H1 (cell line): ENCODE measurements at places on chromosomes 4 and X. TPM values are rescaled to one million over a fixed set of nuclear protein-coding genes. Genes with fewer than 3 reads are reported as not detected.

DNA sequence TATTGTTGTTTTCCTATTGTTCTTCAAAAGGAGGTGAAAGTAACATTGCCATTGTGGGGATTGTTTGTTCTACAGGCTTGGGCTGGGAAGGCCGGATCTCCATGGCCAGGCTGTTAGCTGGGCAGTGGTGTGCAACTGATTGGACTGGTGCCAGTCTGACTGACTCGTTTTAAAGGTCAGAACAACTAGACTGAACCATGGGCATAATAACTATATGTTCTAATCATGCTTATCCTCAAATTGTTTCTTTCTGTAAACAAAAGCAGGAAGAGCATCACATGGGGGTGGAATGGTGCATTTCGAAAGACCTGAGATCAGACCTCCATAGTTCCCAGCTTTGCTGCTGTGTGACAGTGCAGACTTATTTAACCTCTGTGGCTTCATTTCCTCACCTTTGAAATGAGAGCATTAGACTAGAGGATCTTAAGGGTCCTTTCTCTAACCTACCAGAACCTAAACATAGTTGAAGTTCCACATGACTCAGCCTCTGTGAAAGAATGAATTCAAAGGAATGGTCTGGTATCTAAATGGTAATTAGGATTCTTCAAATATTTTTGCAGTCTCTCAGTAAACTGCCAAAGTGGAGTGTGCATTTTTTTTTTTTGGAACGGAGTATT is 66.7 kb upstream of the PGRMC2 start:
- H3K27ac ChIP-seq = no peak overlapping the region
- no peak overlapping the region for H3K4me3 ChIP-seq
- DNase-seq = no peak
- no peaks in the 10 kb centered on the region for H3K27me3 ChIP-seq

DNA sequence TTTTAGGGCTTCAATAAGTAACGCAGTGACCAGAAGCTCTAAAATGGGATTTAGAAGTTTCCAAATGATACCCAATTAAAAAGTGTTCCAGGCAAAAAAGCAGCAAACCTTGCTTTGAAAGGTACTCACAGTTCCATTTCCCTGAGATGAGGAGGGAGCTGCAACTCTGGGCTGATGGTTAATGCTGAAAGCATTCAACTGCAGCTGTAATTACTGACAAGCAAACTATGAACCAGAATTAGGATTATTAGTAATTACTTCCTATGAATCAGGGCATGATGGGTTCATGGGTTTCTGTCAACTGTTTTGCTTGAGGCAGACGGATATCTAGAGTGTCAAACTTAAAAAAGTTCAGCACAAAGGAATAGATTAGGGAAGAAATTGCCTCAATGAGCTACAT is 357.4 kb downstream of the STIM2 start:
- H3K4me3 ChIP-seq = no peak overlapping the region
- H3K27ac ChIP-seq = no peak overlapping the region
- no peak for DNase-seq
- no peaks in the 10 kb centered on the region for H3K36me3 ChIP-seq

DNA sequence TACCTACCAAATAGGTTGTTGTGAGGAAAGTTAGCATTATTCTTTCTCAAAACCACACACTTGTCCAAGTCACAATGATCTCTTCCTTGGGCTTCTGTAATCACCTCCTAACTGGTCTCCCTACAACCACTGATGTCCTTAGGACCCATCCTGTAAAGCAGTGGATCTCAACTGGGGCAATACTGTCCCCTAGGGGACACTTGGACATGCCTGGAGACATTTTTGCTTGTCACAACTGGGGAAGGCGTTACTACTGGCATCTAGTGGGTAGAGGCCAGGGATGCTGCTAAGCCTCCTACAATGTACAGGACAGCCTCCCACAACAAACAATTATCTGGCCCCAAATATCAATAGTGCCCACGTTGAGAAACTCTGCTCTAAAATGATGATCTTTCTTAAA is 118.7 kb upstream of the AP1S2 start:
- H3K4me1 ChIP-seq = no peaks in the 10 kb centered on the region
- DNase-seq = peak; percentile 25
- H3K27me3 ChIP-seq = no peaks in the 10 kb centered on the region
- H3K4me3 ChIP-seq = no peak overlapping the region

GRCh38 chr4:184283659-184284335 is 66.1 kb upstream of the ENPP6 start:
- no peaks in the 10 kb centered on the region for H3K36me3 ChIP-seq
- DNase-seq = no peak
- peaks cover 2% of the 10 kb centered on the region; the same call in 1 of the 2 replicates for H3K4me1 ChIP-seq
- no peak overlapping the region for H3K4me3 ChIP-seq

DNA sequence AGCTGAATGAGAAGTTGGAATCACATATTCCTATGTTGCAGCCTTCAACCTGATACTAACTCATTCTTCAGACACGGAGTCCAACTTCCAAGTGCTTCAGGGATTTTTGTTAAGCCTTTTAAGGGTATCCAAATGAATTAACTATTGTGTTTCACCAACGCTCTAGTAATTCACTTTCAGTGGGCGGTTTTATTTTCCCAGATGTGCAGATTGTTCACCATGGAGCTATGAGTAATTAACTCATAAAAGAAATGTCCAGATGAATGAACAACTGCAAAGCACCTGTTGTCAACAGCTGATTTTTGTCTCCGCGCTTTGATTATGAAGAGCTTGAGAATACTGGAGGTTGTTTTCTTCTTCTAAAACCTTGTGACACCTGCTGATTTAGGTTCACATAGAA is 187.6 kb downstream of the CBR4 start:
- H3K27ac ChIP-seq = no peak overlapping the region
- no peaks in the 10 kb centered on the region for H3K36me3 ChIP-seq
- no peak for DNase-seq

- H3K4me1 ChIP-seq = 0 out of 2 replicates have a peak, but pooled peaks cover 2% of the 10 kb centered on the region
- no peak for DNase-seq
- no peak overlapping the region for H3K27ac ChIP-seq
- no peaks in the 10 kb centered on the region for H3K36me3 ChIP-seq
Measured at GRCh38 chr4:45931154-45931553, 192.7 kb downstream of the GABRG1 start.

DNA sequence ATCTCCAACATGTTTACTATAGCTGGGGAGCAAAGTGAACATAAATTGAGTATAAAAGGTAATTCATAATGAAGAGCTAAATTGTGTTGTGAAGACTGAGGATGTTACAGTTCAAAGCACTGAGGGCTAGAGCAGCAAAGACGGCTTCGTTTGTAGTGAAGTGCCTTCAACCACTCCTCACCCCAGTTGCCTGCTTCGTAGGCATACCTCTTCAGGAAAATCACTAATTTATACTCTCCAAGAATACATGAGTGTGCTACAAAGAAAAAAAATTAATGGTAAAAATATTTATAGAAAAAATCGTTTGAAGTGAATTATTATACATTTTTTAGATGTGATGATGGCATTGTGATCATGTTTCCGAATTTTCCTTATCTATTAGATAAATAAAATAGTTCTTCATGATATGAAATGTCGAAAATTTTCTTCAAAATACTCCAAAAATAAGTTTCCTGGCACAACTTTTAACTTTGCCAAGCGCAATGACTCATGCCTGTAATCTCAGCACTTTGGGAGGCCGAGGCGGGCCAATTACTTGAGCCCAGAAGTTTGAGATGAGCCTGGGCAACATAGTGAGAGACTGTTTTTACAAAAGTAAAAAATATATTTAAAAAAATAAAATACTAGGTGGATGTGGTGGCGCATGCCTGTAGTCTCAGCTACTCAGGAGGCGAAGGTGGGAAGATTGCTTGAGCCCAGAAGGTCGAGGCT is 41.6 kb downstream of the ZFP42 start:
- H3K4me1 ChIP-seq = no peaks in the 10 kb centered on the region
- DNase-seq = no peak
- H3K27ac ChIP-seq = no peak overlapping the region
- H3K36me3 ChIP-seq = no peaks in the 10 kb centered on the region
- H3K4me3 ChIP-seq = no peak overlapping the region

DNA sequence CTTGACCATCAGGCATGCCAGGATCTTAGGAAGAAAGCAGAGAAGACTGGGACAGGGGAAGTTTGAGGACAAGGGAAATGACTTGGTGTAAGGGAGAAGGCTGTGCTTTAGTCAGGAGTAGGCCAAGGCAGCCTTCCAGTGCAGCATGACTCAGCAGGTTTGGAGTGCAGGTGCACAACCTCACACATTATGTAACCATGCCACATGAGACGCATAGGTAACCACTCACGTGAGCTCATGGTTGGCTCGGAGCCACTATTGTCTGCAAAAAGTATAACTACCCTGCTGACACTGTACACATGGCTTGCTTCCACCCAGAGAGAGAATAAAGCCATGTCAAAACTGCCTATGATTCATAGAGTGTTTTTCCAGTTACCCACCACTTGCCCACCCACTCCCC is 715.9 kb downstream of the SMARCA1 start:
- no peak overlapping the region for H3K4me3 ChIP-seq
- no peak overlapping the region for H3K27ac ChIP-seq
- H3K4me1 ChIP-seq = no peaks in the 10 kb centered on the region
- no peaks in the 10 kb centered on the region for H3K36me3 ChIP-seq
- H3K27me3 ChIP-seq = no peaks in the 10 kb centered on the region
- DNase-seq = no peak

DNA sequence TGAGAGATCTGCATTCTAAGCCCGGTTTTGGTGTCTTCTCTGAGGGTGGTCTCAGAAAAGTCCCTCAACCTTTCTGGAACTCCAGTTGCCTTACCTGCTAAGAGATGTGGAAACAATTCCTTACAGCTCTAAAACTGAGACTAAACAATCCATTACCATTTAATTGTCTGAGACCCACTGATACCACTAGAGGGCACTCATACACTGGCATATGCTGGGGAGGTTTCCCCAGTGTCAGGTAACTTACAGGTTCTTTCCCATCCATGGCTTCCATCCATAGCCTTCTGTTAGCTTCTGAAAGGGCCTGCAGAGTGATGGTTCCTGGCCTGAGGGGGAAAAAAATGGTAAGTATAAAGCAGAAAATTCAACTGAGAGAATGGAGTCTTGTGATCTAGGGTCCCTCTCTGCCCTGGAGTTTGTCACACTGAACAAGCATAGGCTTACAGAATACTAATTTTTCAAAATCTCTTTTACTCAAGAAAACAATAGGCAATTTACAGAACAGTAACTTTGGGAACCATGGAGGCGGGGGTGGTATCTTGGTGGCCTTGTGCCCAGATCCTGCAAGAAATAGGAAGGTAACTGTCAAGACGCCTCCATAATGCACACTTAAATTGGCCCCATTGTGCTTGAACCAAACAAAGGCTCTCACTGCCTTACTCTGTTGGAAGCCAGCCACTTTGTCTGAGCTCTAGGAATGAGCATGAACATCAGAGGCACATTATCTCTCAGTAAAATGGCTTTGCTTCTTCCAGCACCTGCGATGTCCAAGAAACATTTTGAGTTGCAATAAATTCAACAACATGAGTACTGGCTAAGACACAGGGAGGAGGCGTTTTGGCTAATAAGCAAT is 236.1 kb downstream of the OPHN1 start:
- DNase-seq = peak; percentile 33
- no peaks in the 10 kb centered on the region for H3K27me3 ChIP-seq
- H3K27ac ChIP-seq = no peak overlapping the region
- no peaks in the 10 kb centered on the region for H3K4me1 ChIP-seq
- H3K36me3 ChIP-seq = no peaks in the 10 kb centered on the region; the same call in 1 of the 2 replicates

- no peak overlapping the region for H3K27ac ChIP-seq
- no peak overlapping the region for H3K4me3 ChIP-seq
- DNase-seq = peak; percentile 10
- no peaks in the 10 kb centered on the region for H3K27me3 ChIP-seq
- H3K4me1 ChIP-seq = no peaks in the 10 kb centered on the region
- no peaks in the 10 kb centered on the region for H3K36me3 ChIP-seq
Measured at GRCh38 chrX:56793521-56794320, 64.7 kb downstream of the NBDY start.

GRCh38 chrX:69493193-69493592 is 10.9 kb upstream of the NALF2 start:
- H3K36me3 ChIP-seq = no peaks in the 10 kb centered on the region
- H3K4me1 ChIP-seq = no peaks in the 10 kb centered on the region
- no peak for DNase-seq
- no peak overlapping the region for H3K27ac ChIP-seq

DNA sequence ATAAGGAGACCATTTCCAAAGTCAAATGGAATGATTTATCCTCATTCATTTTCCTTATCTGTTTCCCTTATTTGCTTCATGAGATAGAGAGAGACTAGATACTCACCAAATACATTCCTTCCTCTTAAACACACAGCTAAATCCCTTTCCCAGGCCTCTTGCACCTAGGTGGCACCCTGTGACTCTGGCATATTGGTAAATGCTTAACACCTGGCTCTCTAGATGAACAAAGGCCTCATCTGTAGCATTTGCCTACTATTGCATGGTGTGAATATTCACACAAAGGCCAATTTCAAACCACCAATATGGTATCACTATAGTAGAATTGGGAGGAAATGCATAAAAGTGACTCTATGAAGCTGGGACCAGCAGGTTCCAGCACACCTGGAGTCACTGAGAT is 22.1 kb upstream of the SLC10A4 start:
- DNase-seq = no peak
- no peaks in the 10 kb centered on the region for H3K27me3 ChIP-seq
- H3K4me3 ChIP-seq = no peak overlapping the region
- H3K36me3 ChIP-seq = no peaks in the 10 kb centered on the region

- H3K4me1 ChIP-seq = peaks cover 3% of the 10 kb centered on the region; the same call in 1 of the 2 replicates
- no peak overlapping the region for H3K27ac ChIP-seq
- no peak overlapping the region for H3K4me3 ChIP-seq
- no peak for DNase-seq
Measured at GRCh38 chr4:24007860-24008261, 118.0 kb upstream of the PPARGC1A start.

DNA sequence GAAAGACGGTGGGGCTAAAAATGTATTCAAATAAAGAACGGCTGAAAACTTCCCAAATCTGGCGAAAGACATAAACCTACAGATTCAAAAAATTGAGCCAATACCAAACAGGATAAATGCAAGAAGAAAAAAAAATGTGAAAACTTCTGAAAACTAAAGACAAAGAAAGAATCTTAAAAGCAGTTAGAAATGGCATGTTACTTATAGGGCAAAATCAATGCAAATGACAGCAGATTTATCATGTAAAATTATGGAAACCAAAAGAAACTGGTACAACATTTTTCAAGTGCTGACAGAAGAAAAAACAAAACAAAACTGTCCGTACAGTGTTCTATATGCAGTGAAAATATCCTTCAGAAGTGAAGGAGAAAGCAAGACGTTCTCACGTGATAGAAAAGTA is 239.0 kb downstream of the PDGFC start:
- no peak overlapping the region for H3K4me3 ChIP-seq
- H3K27me3 ChIP-seq = no peaks in the 10 kb centered on the region
- no peak overlapping the region for H3K27ac ChIP-seq
- DNase-seq = no peak
- H3K4me1 ChIP-seq = no peaks in the 10 kb centered on the region

DNA sequence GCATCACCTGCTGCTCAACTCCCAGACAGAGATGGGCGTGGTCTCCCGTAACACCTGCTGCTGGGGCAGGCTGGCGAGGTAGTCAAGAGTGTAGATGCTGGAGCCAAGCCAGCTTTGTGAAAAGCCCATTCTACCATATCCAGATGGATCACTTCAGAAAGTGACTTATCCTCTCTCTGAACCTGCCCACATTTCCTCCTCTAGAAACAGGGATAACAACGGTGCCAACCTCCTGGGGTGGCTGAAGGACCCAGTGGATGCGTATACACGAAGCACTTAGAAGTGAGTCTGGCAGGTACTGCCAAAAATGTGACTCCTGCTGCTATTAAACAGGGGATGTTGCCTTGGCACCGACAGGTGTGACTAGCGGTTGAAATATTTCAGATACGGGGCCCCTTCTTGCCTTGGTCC is 95.8 kb downstream of the SORBS2 start:
- no peak overlapping the region for H3K27ac ChIP-seq
- no peaks in the 10 kb centered on the region for H3K4me1 ChIP-seq
- no peaks in the 10 kb centered on the region for H3K36me3 ChIP-seq
- no peak for DNase-seq
- no peak overlapping the region for H3K4me3 ChIP-seq

The ARX gene
- not detected in 2 replicates for total RNA-seq

The NAAA gene
- 9.4 and 13.0 TPM in 2 replicates for total RNA-seq

The SUPT20HL2 gene
- not detected in 2 replicates for total RNA-seq

The MYOZ2 gene
- total RNA-seq = not detected in 2 replicates

The MTMR8 gene
- total RNA-seq = 5.3 and 6.3 TPM in 2 replicates
